ENCODE measurements at places on chromosomes 5 and 9.

DNA sequence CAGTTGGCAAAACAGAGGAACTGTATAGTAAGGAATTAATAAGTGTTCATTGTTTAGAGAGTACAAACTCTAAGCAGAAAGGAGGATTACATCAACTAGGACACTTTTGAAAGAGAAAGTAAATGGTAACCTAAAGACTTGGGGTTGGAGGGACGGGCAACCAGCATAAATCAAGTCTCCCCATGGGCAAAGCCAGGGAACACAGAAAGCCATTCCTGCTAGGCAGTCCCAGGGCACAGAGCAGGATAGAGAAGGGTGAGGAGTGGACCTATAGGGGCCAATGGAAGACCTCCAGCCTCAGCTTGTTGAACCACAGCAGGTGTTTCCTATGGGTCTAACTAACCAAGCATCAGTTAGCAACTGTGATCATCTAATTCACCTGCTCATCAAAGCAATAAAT, 9.2 kb upstream of the ERAP1 start:
- no peak overlapping the region for H3K4me3 ChIP-seq
- no peaks in the 10 kb centered on the region for H3K36me3 ChIP-seq
- peaks cover 12% of the 10 kb centered on the region for H3K4me1 ChIP-seq
- H3K27me3 ChIP-seq = no peaks in the 10 kb centered on the region
- DNase-seq = no peak

DNA sequence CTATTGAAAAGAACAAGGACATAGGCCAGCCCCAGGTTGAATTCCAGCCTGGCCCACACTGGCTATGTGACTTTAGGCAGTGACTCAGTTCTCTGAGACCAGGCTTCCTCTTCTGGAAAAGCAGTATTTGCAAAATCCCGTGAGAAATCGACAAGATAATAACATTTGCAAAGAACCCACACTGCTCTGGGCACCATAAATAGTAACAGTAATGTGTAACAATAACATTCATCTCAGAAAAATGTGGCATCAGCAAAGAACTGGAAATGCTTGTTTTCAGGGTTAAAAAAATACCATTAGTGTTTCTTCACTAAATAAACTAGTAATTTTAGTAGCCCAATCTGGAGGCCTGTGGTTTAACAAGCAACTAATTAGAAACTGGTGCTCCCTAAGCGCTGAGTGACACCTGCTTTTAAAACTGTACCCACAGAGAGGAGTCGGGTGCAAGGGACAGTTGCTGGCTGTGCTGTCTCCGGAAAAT, 148.4 kb downstream of the TTLL11 start:
- peaks cover 9% of the 10 kb centered on the region for H3K27me3 ChIP-seq
- no peak for DNase-seq
- no peak overlapping the region for H3K27ac ChIP-seq
- H3K36me3 ChIP-seq = no peaks in the 10 kb centered on the region
- no peak overlapping the region for H3K4me3 ChIP-seq
- H3K4me1 ChIP-seq = no peaks in the 10 kb centered on the region

DNA sequence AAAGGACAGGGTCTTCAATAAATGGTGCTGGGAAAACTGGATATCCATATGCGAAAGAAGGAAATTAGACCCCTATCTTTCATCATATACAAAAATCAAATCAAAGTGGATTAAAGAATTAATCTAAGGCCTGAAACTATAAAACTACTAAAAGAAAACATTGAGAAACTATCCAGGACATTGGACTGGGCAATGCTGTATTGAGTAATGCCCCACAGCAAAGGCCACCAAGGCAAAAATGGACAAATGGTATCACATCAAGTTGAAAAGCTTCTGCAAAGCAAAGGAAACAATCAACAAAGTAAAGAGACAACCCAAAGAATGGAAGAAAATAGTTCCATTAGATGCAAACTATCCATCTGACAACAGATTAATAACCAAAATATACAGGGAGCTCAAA, 72.3 kb downstream of the STRBP start:
- no peaks in the 10 kb centered on the region for H3K27me3 ChIP-seq
- DNase-seq = no peak
- no peak overlapping the region for H3K4me3 ChIP-seq
- no peaks in the 10 kb centered on the region for H3K4me1 ChIP-seq

GRCh38 chr5:174094857-174095606, 49.5 kb downstream of the NSG2 start:
- no peaks in the 10 kb centered on the region for H3K4me1 ChIP-seq
- no peaks in the 10 kb centered on the region for H3K36me3 ChIP-seq
- H3K27me3 ChIP-seq = peaks cover 31% of the 10 kb centered on the region

GRCh38 chr9:37626708-37627292, 24.0 kb upstream of the FRMPD1 start:
- no peak for DNase-seq
- no peak overlapping the region for H3K4me3 ChIP-seq
- no peak overlapping the region for H3K27ac ChIP-seq

DNA sequence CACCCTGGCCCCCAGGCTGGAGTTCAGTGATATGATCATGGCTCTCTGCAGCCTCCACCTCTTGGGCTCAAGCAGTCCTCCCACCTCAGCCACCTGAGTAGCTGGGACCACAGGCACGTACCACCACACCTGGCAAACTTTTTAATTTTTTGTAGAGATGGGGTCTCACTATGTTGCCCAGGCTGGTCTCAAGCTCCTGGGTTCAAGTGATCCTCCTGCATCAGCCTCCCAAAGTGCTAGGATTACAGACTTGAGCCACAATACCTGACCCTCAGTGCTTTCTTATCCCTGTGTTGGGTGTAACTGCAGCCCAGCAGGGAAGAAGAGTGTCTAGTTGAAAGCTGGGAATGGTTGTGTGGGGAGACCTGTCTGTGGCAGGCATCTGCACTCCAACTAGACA, 10.9 kb downstream of the PTPA start:
- no peak overlapping the region for H3K4me3 ChIP-seq
- no peaks in the 10 kb centered on the region for H3K27me3 ChIP-seq
- no peak overlapping the region for H3K27ac ChIP-seq
- peaks cover 25% of the 10 kb centered on the region for H3K36me3 ChIP-seq

- no peak for DNase-seq
- peak overlapping the region; percentile 24 for H3K27ac ChIP-seq
- H3K36me3 ChIP-seq = peaks cover 33% of the 10 kb centered on the region
- no peak overlapping the region for H3K4me3 ChIP-seq
- H3K4me1 ChIP-seq = peaks cover 14% of the 10 kb centered on the region
These were observed 45.9 kb downstream of the CERT1 start for GRCh38 chr5:75465480-75465879.

GRCh38 chr5:150189728-150190502, at the start of gene SLC6A7:
TSS of gene SLC6A7 (plus strand) at chr5:150190062. CDS start at chr5:150190328, 266 bp downstream.
- DNase-seq = no peak
- peak within 1 kb of the TSS; percentile 42 for H3K4me3 ChIP-seq
- no peaks in the 10 kb centered on the region for H3K36me3 ChIP-seq
- H3K27me3 ChIP-seq = peaks cover 67% of the 10 kb centered on the region
- H3K4me1 ChIP-seq = peaks cover 8% of the 10 kb centered on the region
- H3K27ac ChIP-seq = no peak within 1 kb of the TSS

Measured in mesothelial cell of epicardium (in vitro differentiated cells).